ENCODE measurements at places on chromosomes 5 and 9. TPM values are rescaled to one million over a fixed set of nuclear protein-coding genes. Genes with fewer than 3 reads are reported as not detected.

Gene STING1
- 360 TPM for total RNA-seq

Gene CXCL14
- not detected for total RNA-seq

Gene RETREG1
- total RNA-seq, result 8.4 TPM

Gene PPIC
- not detected for total RNA-seq

Gene CFAP77
- total RNA-seq, result not detected

Gene FGF10
- total RNA-seq, result not detected

Gene RASEF
- not detected for total RNA-seq

Gene ZFP2
- total RNA-seq, result 0.26 TPM

Gene TYRP1
- not detected for total RNA-seq

Gene TCF7
- 42.2 TPM for total RNA-seq

Gene PCDHA4
- total RNA-seq, result not detected

Gene PHF24
- total RNA-seq, result 0.16 TPM

Gene TSLP
- total RNA-seq, result 0.24 TPM

Gene AFAP1L1
- not detected for total RNA-seq

Gene CHD1
- total RNA-seq, result 58.1 TPM

Gene LRRC19
- not detected for total RNA-seq

Gene TMEM174
- total RNA-seq, result not detected

Gene IL4
- not detected for total RNA-seq

Gene SLC23A1
- total RNA-seq, result 0.95 TPM

Gene TTC39B
- total RNA-seq, result 14.5 TPM

Gene LHX2
- not detected for total RNA-seq

Gene OTP
- total RNA-seq, result not detected

Gene CARTPT
- not detected for total RNA-seq

Gene KIF4B
- 0.32 TPM for total RNA-seq

Gene PLAC8L1
- 0.69 TPM for total RNA-seq

Gene GABRA6
- not detected for total RNA-seq

Gene GMCL2
- not detected for total RNA-seq

Gene TAF11L5
- not detected for total RNA-seq

Gene ANKDD1B
- 0.35 TPM for total RNA-seq

Gene DNAJC21
- total RNA-seq, result 53.4 TPM

Gene MAMDC2
- not detected for total RNA-seq

Gene LCN10
- total RNA-seq, result 1.0 TPM
